ENCODE measurements at places on chromosomes 3 and 15. TPM values are rescaled to one million over a fixed set of nuclear protein-coding genes. Genes with fewer than 3 reads are reported as not detected.

DNA sequence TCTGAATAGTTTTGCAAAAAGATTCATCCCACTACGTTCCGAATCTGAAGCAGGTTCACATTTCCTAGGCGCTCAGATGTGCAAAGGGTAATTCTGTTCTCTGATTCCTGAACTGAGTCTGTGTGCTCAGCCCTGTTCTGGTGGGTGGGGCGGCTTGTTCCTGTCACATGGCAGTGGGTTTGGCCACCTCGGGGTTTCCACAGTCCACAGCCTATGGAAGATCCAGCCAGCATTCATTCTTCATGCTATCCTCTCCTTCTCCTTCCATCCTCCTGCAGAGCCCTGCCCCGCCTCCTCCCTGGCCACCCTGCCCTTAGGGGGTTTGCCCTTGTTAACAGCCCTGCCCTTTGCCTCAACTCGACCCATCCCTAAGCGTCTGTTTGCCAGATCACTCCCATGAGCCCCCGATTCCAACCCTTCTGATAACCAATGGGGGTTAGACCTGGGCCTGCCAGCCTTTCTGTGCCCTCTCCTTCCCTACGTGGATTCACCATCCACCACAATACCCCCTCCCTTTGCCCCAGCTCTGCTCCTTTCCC is 31.0 kb downstream of the PRR20G start:
- DNase-seq, result no peak

The TRAIP gene
- total RNA-seq, result 11.3 TPM

DNA sequence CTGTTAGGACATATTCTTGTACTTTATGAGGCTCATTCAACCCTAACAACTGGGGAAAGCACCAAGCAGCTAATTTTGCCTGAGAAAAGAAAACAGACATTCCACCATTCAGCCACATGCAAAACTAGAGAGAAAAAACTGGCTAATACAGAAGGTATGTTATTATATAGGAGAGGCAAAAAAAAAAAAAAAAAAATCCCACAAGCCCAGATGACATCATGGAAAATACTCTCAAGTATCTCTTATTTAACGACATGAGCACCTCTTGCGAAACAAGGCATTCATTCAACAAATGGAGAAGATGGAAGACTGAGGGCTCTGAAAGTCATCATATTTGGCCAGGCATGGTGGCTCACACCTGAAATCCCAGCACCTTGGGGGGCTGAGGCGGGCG is 61.5 kb downstream of the PRICKLE2 start:
- DNase-seq, result no peak

The AMT gene
- 12.4 TPM for total RNA-seq

DNA sequence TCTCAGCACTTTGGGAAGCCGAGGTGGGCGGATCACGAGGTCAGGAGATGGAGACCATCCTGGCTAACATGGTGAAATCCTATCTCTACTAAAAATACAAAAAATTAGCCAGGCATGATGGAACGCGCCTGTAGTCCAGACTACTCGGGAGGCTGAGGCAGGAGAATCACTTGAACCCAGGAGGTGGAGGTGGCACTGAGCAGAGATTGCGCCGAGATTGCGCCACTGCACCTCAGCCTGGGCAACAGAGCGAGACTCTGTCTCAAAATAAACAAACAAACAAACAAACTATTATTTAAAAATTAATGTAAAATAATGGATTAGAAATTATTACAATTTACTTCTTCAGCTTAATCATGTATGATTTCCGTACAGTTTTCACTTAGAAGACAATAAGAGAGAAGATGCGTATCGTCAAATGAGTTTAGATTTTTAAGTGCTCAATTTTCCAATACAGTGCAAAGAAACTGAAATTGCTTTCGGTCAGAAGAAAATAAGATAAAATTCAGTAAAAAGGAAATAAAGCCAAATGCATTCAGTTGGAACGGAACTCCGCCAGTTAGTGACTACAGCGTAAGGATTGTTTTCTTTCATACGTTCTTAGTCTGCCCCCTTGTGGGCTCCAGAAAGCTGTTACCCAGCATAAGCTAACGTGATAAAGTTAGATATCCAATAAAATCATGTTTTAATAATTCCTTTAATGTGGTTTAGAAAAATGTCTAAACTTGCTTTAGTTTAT is 24.8 kb downstream of the AADAC start:
- DNase-seq, result peak; percentile 20

- no peak for DNase-seq
Measured at GRCh38 chr15:40016224-40016865, 22.6 kb downstream of the SRP14 start.

The OIP5 gene
- 1.5 TPM for total RNA-seq

GRCh38 chr15:96125721-96126415 is 204.6 kb upstream of the NR2F2 start:
- no peak for DNase-seq

DNA sequence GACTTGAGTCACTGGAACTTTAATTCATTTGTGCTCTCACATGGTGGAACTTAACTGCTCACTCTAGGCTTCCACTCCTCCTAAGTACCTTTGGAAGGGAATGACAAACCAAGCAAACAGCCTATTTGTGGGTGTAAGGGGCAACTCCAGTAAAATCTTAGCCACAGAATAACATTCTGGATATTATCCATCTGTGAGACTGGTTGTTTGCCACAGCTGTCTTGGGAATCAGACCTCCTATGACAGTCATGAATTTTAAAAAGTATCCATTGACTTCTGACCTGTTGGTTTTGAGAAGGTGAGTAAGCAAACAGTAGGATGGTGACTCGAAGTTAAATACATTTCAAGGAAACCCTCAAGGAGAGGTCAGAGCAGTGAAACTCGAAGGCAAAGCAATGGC is 147.3 kb upstream of the CDIN1 start:
- no peak for DNase-seq

- DNase-seq, result no peak
Measured at GRCh38 chr3:48798998-48799397, 48.7 kb downstream of the PRKAR2A start.

GRCh38 chr3:138461246-138461645 is 26.8 kb downstream of the ESYT3 start:
- DNase-seq, result no peak

The GOLGA6L4 gene
- total RNA-seq, result 14.6 TPM

The CCDC54 gene
- not detected for total RNA-seq

- DNase-seq, result no peak
Measured at GRCh38 chr3:88235102-88235501, 85.3 kb downstream of the C3orf38 start.

DNA sequence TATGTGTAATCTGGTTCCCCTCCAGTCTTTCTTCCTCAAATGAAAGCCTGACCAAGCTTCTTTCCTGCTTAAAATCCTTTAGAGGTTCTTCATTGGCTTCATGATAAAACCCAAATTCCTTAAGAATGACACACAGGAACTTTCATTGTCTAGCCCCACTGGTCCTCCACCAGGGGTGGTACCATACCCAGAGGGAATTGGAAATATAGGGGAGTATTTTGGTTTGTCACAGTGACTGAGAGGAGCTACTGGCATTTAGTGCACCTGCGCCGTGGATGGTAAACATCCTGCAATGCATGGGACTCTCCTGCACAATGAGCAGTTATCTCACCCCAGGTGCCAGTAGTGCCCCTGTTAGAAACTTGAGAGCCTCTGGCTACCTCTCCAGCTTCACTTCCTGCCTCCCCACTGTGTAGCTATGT is 10.8 kb downstream of the ZWILCH start:
- no peak for DNase-seq

DNA sequence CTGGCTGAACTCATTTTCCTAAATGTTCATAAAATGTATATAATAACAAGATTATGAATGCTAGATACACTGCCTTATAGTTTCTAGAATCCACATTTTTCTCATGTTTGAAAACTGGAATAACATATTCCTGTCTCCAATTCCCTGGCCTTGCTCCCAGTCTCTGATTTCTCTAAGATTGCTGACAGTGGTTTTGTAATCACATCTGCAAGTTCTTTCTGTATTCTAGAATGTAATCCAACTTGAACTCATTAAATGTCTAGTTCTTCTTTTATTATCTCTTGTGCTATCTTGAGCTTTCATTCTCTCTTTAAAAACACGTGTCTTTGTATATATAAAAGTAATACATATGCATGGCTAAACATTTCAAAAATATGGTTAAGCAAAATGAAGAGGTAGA is 215.2 kb upstream of the ADAMTS9 start:
- no peak for DNase-seq

DNA sequence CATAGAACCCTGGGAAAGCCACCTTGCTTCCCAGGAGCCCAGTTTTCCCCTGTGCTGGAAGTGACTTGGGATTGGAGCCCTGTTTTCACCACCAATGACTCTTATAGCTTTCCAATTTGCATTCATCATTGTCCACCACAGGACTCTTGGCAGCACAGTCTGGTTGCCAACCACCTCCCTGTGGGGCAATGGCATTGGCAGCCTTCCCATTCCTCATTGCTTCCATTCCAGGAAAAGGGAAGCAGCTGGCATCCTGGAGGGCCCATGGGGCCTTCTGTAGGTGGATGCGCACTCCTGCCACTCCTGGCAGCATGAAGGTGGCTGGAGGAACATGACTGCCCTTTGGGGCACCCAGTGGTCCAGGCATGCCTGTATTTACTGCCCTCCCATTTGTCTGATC is 57.7 kb downstream of the FEM1B start:
- DNase-seq, result no peak

- DNase-seq, result no peak
Measured at GRCh38 chr3:16264174-16264707, 502 bp downstream of the DPH3 start.

DNA sequence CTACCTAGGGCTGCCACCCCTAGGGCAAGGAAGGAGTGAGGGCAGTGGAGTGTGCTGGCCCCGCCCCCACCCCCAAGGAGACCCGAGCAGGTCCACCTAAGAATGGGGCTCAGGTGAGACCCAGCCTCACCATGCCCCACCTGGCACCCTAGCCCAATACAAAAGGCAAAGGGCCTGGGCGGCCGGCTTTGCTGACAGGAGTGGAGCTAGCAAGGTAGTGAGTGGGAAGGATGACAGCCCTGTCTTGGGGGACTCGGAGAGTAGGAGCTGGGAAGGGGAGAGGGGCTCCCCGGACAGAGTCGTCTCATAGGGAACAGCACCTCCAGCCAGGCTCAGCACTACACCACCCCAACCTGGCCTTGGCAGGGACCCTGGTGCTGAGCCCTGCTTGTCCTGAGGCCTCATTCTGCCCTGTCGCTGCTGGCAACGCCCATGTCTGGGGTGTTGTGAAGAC is 12.1 kb downstream of the C15orf39 start:
- no peak for DNase-seq

GRCh38 chr15:31238906-31239305 is 87.7 kb upstream of the KLF13 start:
- DNase-seq, result no peak

GRCh38 chr15:78502641-78503040 is 4.7 kb upstream of the HYKK start:
- no peak for DNase-seq

DNA sequence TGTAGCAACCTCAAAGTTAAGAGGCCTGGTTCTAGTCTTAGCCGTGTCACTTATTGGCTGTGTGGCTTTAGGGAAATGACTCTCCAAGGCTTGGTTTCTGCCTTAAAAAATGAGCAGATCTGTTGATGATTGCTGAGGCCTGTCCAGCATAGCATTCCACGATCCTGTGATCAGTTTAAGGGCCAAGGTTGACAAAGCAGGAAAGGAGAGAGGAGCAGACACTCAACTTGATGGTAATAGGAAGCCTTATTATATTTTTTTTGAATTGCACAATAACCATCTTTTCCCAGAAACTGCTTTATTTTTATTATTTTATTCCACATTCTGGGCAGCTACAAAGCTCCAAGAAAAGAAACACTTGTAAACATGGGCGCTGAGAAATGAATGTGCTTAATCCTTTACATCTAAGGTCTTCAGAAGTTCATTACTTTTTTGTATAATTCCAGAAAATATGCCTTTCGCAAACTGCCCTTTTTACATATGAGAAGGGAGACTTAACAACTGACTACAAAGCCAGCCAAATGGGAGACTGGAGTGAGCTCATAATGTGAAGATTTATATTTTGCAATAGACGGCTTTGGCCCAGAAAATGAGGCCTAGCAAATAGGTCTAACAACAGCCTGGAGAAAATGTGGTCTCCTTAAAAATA is 241.0 kb downstream of the ATP8B4 start:
- DNase-seq, result no peak

- no peak for DNase-seq
Measured at GRCh38 chr3:196967412-196968232, 1.0 kb downstream of the PIGZ start.

GRCh38 chr3:146189519-146190173 is 28.7 kb upstream of the PLOD2 start:
- DNase-seq, result no peak

The B3GALNT1 gene
- 2.6 TPM for total RNA-seq

DNA sequence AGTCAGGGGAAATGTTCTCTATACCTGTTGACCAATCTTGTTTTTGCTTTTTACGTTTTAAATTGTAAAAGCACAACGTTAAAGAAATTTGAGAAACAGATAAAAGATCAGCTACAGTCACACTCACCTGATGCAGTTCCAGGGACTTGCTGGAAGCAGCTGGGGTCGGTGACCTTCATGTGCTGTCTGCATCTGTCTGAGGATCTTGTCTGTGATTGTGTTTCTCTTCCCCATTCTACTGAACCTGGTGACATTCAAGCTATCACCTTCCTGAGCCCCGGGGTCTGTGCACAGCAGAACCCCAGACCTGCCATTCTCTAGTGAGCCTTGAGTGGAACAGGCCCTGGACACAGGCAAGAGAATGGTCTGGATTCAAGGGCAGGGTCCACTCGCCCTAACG is 66.4 kb upstream of the SIAH2 start:
- DNase-seq, result no peak

GRCh38 chr3:169147238-169148008 is 516.1 kb downstream of the MECOM start:
- DNase-seq, result peak; percentile 79

The OR5H2 gene
- not detected for total RNA-seq

- DNase-seq, result no peak
Measured at GRCh38 chr3:111823341-111823855, 35.7 kb upstream of the PHLDB2 start.

DNA sequence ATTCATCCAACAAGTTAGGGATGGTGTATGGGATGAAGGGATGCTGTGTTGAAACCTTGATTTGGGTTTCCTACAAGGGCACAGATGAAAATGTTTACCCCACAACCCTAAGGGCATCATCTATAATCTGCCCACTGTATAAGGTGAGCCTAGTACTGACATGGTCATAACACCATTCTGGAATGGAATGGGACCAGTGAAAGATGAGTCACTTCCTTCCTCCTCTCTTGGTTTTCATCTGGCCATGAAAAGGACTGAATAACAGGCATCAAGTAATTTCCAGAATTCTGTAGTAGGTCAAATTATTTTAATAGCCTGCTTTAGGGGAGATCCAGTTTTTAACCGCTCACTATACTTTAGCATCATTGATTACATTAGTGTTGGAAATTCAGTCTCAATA is 538.6 kb downstream of the NR2F2 start:
- DNase-seq, result no peak

The FHIT gene
- total RNA-seq, result 15.2 TPM

GRCh38 chr15:63038926-63039673 is 3.4 kb upstream of the TPM1 start:
- DNase-seq, result no peak

The CCNB2 gene
- 13.1 TPM for total RNA-seq

- no peak for DNase-seq
Measured at GRCh38 chr3:50164984-50165909, 10.1 kb downstream of the SEMA3F start.

The EPB42 gene
- not detected for total RNA-seq

The ZBED2 gene
- total RNA-seq, result not detected

- DNase-seq, result no peak
Measured at GRCh38 chr3:155847993-155848392, 6.2 kb downstream of the SLC33A1 start.

The IP6K1 gene
- 44.6 TPM for total RNA-seq

The ZNF620 gene
- 18.6 TPM for total RNA-seq

The SLC26A6 gene
- 26.0 TPM for total RNA-seq

- DNase-seq, result no peak
Measured at GRCh38 chr15:25022233-25022632, 67.4 kb downstream of the SNRPN start.

- DNase-seq, result no peak
Measured at GRCh38 chr3:11477407-11477911, 166.3 kb downstream of the VGLL4 start.

Data from glutamatergic neuron (in vitro differentiated cells).